ENCODE measurements at places on chromosomes 2 and 18. TPM values are rescaled to one million over a fixed set of nuclear protein-coding genes. Genes with fewer than 3 reads are reported as not detected.

The SLC30A3 gene
- total RNA-seq: 4.8 TPM

The METTL4 gene
- 6.8 TPM for total RNA-seq

The ADAM17 gene
- total RNA-seq: 35.0 TPM

The CAPN14 gene
- total RNA-seq: 0.05 TPM

The ABHD1 gene
- total RNA-seq: 1.3 TPM

The HNRNPLL gene
- total RNA-seq: 32.0 TPM

The CD207 gene
- not detected for total RNA-seq

The DIPK1C gene
- not detected for total RNA-seq

The FHOD3 gene
- total RNA-seq: 2.5 TPM

The SLC14A1 gene
- total RNA-seq: not detected

The BZW1 gene
- total RNA-seq: 437 TPM

The DAW1 gene
- total RNA-seq: 1.7 TPM

The SERPINB13 gene
- not detected for total RNA-seq

The UBXN2A gene
- 21.5 TPM for total RNA-seq

The KIF3C gene
- 46.7 TPM for total RNA-seq

The HK2 gene
- 1.2 TPM for total RNA-seq

The CENPA gene
- total RNA-seq: 54.6 TPM

The DYNAP gene
- total RNA-seq: not detected

The CXCR4 gene
- 0.44 TPM for total RNA-seq

The REEP1 gene
- total RNA-seq: 0.57 TPM

The TSPYL6 gene
- not detected for total RNA-seq

The CDH19 gene
- 2.1 TPM for total RNA-seq

The ANKRD30BL gene
- not detected for total RNA-seq

The SERPINB4 gene
- total RNA-seq: 0.16 TPM

The NGEF gene
- 16.8 TPM for total RNA-seq

The AMER3 gene
- not detected for total RNA-seq

The CCDC85A gene
- 0.11 TPM for total RNA-seq

The PNPT1 gene
- total RNA-seq: 44.6 TPM

The FAM228A gene
- total RNA-seq: not detected

The UGT1A8 gene
- not detected for total RNA-seq

The CRIM1 gene
- total RNA-seq: 134 TPM

The NETO1 gene
- not detected for total RNA-seq

The ATF2 gene
- 17.0 TPM for total RNA-seq

The NAT8 gene
- total RNA-seq: not detected

The MRPL53 gene
- 147 TPM for total RNA-seq

The WDR7 gene
- 4.2 TPM for total RNA-seq
